ENCODE measurements at places on chromosomes 6 and 20. TPM values are rescaled to one million over a fixed set of nuclear protein-coding genes. Genes with fewer than 3 reads are reported as not detected.

GRCh38 chr6:32973144-32974015 is 5.0 kb downstream of the BRD2 start:
- peaks cover 5% of the 10 kb centered on the region for H3K36me3 ChIP-seq
- peak; percentile 64 for DNase-seq
- H3K27me3 ChIP-seq = peaks cover 25% of the 10 kb centered on the region

DNA sequence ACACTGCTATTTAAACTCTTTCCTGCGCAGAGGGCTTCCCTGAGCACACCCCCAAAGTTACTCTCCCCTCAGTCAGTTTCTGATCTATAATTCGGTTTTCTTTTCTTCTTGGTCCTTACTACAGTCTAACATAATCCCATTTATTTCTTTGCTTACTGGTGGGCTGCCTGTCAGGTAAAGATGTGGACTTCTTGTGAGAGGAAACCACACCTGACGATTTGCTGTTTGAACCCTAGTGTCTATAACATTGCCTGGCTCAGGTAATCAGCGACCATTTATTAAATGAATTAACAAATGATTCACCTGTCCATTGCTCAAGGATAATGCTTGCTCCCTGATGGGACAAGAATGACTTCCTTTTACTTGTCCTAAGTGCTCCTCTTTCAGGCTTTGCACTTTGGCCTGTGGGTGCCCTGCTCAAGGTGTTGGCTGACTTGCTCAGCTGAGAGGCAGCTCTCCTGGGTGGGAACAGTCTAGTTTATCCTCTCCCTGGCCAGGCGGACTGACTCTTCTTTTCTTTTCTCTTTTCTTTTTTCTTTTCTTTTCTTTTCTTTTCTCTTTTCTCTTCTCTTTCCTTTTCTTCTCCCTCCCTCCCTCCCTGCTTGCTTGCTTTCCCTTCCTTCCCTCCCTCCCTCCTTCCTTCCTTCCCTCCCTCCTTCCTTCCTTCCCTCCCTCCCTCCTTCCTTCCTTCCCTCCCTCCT is 233.1 kb downstream of the BCAS1 start:
- H3K27ac ChIP-seq = no peak overlapping the region
- H3K4me1 ChIP-seq = no peaks in the 10 kb centered on the region
- no peaks in the 10 kb centered on the region for H3K36me3 ChIP-seq
- no peak overlapping the region for H3K4me3 ChIP-seq

DNA sequence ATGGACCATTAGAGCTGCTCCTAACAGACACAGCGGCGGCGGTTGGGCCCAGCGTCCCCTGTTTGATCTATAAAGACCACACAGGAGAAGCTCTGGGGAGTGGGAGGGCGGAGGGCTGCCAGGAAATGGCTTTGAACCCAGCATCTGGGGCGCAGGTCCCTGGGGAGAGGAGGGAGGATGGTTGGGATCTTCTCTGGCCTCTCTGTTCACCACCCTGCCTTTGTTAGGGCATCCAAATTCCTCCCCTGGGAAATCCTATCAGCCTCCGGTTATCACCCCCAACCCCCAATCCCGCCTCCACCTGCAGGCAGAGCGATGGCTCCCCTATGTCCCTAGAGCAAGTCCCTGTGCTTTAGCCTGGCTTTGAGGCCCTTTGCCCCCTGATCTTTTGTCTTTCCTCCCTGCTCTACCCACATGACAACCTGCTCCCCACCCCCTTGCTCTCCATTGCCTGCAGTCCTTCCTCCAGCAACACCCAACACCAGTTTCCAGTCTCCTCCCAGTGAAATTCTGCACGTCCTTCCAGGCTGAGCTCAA is 7.1 kb downstream of the XKR7 start:
- peaks cover 72% of the 10 kb centered on the region for H3K4me1 ChIP-seq
- H3K36me3 ChIP-seq = peaks cover 6% of the 10 kb centered on the region
- H3K27me3 ChIP-seq = peaks cover 14% of the 10 kb centered on the region
- H3K27ac ChIP-seq = peak overlapping the region; percentile 96

DNA sequence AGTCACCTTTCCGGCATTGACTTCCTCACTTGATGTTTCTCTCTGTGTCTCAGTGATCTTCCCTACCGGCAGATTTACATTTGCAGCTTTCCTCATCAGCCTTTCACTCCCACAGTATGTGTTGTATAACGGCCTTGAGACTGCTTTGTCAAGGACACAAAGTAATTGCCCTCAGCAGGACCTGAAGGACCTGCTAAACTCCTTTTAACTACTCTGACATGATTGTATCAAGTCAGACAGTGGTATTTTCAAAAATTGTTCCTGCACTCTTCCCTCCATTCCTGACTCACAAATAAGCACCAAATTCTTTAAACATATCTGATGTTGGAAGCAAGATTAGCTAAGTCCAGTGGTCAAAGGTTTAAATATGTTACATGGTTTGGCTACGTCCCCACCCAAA is 62.4 kb downstream of the PDE10A start:
- no peaks in the 10 kb centered on the region for H3K4me1 ChIP-seq
- H3K27ac ChIP-seq = no peak overlapping the region

- no peaks in the 10 kb centered on the region for H3K36me3 ChIP-seq
- H3K27ac ChIP-seq = no peak overlapping the region
- no peak for DNase-seq
- H3K27me3 ChIP-seq = no peaks in the 10 kb centered on the region
Measured at GRCh38 chr20:20761301-20761700, 48.9 kb upstream of the RALGAPA2 start.

DNA sequence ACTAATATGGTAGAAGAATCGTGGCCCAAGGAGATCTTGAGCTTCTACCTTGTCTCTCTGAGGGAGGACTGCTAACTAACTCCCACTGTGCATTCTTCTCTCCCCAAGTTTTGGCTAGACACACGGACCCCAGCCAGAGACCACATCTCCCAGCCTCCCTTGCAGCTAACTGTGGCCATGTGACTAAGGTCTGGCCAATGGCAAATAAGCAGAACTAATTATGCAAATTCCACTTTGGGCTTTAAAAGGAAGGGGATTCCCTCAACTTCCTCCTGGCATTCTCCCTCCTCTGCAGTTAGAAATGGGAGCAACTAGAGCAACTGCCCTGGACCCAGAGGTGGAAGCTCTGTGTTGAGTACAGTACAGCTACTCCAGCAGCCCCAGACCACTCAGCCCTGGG is 15.4 kb downstream of the BPIFA2 start:
- H3K36me3 ChIP-seq = peaks cover 7% of the 10 kb centered on the region
- H3K4me1 ChIP-seq = no peaks in the 10 kb centered on the region
- H3K4me3 ChIP-seq = no peak overlapping the region
- H3K27me3 ChIP-seq = peaks cover 8% of the 10 kb centered on the region
- DNase-seq = no peak

SH3BGRL2 gene
- 47.2 TPM for total RNA-seq
